Tibial artery (tissue), 4 donors: ENCODE measurements at places on chromosomes 1 and 21.
A peak's percentile ranks its signal among the peaks of the same experiment; 100 is the strongest.

DNA sequence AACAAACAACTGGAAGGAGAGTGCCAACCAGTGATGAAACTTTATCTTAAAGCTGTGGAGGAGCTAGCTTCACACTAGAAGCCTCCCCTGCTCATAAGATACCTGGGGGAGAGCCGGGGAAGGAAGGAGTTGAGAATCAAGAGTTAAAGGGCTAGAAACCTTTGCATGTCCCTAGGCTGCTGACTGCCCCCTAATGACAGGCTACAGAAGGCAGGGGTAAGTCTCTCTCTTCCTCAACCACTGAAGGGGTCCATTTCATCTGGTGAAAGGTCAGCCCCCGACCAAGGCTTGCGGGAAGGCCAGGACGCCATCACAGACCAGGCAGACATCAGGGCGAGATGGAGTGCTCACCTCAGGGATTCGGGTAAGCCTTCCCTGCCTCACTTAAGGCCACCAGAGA is 65.6 kb upstream of the GRHL3 start:
- no peak for DNase-seq

GRCh38 chr21:38242061-38242460 is 14.7 kb upstream of the KCNJ15 start:
- no peak for DNase-seq

GRCh38 chr1:41469706-41470105 is 14.8 kb downstream of the EDN2 start:
- no peak for DNase-seq

DNA sequence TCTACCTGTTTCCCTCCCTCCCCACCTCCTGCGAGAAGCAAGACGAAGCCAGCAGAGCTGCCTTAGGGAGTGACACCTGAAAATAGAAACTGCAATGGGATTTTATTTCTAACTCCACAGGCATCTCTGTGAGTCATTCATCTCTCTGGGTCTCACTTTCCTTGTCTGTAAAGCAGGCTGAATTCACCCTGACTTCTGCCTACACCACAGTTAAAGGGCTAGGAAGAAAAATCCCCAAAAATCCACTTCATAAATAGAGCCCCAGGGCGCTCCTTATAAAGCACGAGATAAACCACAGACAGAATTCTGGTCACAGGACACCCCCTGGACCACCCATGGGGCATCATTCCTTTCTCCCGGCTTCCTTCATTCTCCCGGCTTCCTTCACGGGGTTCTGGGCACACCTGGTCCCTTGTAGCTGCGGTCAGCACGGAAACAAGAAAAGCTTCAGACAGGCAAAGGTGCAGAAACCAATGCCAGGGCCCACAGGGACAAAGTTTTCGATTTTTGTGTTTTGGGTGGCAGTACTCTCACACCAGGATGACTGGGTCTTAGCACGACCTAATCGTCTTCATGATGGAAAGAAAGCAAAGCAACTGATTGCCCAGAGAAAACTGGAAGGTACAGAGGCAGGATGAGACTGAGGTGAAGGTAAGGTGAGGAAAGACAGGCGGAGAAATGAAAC is 2.8 kb upstream of the H6PD start:
- DNase-seq, result no peak

GRCh38 chr1:162456323-162456722 is 41.3 kb upstream of the UHMK1 start:
- DNase-seq, result no peak

DNA sequence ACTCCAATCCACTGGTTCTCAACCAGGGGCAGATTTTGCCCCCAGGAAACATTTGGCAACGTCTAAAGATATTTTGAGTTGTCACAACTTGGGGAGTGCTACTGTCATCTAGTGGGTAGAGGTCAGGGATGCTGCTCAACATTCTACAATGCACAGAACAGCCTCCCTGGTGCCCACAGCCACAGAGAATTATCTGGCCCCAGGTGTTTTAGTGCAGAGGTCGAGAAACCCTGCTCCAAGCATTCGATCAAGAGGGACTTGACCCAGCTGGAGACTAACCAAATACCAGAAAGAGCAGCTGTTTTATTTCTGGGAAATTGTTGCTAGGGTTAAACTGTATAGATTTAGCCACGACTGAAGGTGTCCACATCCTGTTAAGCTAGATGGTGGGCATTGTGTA is 19.2 kb downstream of the CD247 start:
- no peak for DNase-seq

DNA sequence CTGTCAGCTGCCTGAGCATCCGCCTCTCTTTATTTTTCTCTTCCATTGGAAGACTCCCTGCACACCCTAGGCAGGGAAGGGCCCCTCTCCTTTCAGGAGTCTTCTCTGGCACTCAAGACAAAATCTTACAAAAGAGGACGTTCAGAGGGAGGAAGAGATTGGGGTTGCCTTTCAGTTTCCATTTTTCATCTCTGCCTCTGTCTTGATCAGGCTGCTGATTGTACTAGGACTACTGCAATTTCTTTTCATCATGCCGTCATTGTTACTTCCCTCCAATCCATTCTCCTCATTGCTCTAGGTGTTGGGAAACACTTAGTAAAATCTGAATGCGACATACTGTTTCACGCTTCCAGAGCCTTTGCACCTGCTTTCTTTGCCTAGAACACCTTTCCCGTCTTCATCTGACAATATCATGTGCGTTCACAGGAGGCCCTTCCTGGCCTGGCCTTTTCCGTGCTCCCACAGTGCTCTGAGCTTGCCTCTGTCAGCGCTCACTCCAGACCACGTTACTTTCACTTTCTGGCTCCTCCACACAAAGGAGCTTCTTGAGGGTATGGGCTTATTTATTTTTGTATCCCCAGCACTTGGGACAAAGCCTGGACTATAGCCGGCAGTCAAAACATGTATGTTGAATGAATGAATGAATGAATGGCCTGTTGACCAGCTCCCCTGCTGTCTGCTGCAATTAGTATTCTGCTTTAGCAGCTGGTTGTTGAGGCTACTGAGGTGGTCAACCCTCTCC is 10.9 kb downstream of the LRRC71 start:
- DNase-seq, result no peak

GRCh38 chr1:225754940-225755641 is 22.5 kb upstream of the SRP9 start:
- no peak for DNase-seq

DNA sequence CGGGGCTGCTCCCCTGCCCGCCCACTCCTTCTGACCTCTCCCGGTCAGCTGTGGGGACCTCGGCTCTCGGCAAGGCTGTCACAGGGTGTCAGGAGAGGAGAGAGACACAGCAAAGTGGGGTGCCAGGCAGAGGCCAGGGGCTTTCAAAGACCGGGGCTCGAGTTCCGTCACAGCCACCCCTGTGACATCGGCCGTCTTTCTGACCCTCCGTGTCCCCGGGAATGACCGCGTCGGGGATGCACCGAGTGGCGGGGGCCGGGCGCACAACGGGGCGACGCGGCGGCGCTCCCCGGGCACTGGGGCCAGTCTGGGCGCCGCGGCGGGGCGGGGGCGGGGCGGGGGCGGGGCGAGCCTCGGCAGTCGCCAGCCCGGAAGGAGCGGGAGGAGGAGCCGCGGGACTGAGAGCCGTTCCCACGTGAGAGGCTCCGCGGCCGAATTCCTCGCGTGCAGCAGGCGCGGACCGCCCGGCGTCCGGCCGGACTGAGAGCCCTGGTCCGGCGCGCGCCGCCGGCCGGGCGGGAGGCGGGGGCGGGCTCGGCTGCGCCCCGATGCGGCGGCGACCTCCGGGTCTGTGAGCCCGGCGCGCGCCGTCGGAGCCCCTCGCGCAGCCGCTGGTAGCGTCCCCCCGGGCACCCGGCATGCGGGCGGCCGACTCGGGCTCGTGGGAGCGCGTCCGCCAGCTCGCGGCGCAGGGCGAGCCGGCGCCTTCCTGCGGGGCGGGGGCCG is 229.7 kb upstream of the TMEM51 start:
- DNase-seq, result peak; percentile 87

GRCh38 chr1:19033926-19034680 is 77.6 kb upstream of the IFFO2 start:
- no peak for DNase-seq

DNA sequence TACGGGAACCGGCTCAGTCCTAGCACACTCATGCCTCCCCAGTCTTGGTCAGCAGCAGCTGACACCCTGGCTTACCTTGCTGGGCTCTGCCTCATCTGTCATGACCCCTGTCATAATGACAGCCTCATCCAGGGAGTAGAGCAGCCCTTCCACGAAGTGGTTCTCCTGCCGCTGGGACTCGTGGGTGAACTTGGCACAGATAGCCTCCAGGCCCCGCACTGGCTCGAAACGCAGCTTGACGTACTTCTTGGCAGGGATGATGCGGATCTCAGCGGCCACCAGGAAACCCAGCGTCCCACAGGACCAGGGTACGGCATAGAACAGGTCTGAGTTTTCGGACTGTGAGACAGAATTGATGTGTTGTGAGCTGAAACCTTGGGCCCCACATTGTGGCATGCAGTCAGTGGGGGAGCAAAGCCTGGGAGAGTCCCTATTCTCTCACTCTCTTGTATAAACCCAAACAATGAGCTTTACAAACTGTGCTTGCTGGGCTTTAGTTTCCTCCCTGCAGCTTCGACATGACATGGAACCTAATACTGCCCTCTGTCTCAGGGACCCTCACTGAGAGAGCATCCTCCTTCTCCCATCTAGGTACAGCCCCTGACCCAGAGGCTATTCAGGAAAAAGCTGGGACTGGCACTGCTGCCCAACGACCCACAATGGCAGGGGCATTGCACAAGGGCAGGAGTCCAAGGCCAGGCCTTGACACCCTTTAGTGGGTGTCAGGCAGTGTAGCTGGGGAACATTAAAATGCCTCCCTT is 15.5 kb downstream of the DHCR24 start:
- DNase-seq, result peak; percentile 41

DNA sequence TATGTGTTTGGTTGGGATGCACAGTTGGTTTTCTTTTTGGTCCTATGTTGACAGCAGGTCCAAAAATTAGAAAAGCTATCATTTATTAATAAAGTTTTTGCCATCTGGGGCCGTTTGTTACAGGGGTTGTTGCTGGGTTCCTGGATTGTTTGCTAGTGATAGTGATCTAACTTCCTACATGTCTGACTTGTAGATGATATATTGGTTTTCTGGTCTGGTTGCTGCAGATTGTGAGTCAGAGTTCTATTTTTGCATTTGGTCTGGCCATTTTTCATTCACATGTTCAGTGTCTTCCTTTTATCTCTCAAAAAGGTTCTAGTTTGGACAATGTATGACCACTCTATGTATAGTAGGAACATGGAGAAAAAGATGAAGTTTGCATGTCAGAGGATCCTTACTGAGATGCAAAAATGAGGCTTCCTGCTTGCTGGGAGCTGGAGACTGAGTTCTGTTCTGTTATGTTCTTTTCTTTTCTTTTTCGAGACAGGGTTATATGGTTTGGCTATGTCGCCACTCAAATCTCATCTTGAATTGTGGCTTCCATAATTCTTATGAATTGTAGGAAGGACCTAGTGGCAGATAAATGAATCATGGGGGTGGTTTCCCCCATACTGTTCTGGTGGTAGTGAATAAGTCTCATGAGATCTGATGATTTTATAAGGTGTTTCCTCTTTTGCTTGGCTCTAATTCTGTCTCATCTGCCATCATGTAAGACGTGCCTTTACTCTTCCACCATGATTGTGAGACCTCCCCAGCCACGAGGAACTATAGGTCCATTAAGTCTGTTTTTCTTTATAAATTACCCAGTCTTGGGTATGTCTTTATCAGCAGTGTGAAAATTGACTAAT is 4.2 kb upstream of the NVL start:
- DNase-seq, result no peak

DNA sequence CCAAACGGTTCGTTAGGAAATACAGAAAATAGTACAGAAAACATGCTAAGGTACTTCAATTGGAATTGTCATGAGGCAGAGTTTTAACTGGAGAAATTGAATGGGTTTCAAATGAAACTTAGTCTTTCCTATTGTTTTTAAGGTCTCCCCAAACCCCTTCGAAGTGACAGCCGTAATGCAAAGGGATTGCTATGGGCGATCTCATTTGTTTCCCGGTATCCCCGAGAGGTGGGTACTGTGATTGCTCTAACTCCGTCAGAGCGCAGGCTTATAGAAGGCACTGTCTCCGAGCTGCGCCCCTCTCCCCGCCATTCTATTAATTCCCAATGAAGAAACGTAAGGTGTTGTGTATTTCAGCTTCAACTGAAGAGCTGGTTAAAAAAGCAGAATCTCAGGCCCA is 22.0 kb upstream of the RNF187 start:
- no peak for DNase-seq

GRCh38 chr1:157968508-157968907 is 24.9 kb upstream of the KIRREL1 start:
- DNase-seq, result peak; percentile 39

DNA sequence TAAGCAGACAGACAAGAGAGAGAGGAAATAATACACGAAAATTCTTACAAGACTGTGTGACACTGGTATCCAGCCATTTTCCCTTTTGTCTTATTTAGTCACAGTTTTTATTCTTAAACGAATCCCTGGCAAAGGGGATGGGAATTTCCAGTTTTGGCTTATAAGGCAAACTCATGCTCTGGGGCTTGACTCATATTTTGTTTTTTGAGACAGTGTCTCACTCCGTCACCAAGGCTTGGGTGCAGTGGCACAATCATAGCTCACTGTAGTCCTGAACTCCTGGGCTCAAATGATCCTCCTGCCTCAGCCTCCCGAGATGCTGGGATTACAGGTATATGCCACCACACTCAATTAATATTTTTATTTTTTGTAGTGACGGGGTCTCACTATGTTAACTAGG is 31.9 kb downstream of the PTGER3 start:
- DNase-seq, result peak; percentile 31

DNA sequence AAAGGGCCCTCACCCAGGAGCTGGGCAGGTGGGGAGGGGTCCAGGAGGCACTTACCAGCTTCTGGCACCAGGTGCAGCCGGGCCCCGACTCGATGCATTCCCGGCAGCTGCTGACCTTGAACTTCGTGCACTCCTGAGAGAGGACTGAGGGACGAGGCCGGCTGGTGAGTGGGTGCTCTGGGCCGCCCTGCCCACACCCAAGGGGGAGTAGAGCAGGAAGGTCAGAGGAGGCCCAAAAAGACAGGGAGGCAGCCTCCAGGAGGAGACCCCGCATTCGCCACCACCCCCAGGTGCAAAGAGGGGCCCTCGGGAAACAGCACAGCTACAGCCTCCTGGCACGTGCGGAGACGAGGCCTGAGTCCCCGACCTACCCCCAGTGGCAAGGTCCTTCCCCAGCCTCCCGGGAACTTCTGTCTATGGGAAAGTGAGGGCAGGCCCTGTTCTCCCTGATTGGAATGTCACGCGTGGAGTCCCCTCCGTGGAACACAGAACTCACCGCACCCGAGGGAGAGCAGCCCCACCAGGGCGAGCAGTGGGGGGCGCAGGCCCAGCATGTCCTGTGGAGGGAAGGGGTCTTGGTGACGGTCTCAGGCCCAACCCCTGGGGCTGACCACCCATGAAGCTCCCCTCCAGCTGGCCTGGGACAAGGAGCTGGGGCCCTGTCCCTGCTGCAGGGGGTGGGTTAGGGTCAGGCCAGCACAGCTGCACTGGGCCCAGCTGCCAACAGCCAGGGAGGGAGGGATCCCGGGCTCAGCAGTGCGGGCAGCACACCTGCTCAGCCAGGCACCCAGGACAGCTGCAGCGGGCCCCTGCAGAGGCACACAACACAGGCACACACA is 10.3 kb downstream of the ITGB2 start:
- no peak for DNase-seq

- no peak for DNase-seq
These were observed 55.3 kb upstream of the HSPA13 start for GRCh38 chr21:14438211-14438610.
